ENCODE measurements at places on chromosomes 2 and 18.

DNA sequence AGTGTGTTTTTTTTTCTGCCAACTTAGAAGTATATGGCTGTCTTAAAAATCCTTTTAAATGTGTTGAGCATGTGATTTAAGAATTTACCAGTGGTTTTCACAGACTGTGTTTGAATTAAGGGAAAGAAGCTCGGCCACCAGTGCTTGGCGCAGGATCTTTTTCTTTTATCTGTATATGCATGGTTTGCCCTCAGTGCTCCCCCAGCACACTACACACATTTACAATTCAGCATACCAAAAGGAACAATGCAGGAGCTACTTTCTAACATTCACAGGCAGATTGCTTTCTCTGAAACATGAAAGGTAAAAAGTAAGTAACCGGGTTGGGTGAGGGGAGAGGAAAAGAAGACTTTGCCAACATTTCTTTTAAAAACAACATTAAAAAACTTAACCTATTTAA, 3.9 kb downstream of the SALL3 start:
- no peak for DNase-seq

- no peak for DNase-seq
Observed at GRCh38 chr2:118661179-118661578, 186.3 kb downstream of the EN1 start.

- DNase-seq = peak; percentile 29
Observed at GRCh38 chr2:151423760-151424159, 14.1 kb downstream of the RIF1 start.

GRCh38 chr18:29326214-29326613, 1149.3 kb upstream of the CDH2 start:
- DNase-seq = no peak

Data from activated CD4-positive, alpha-beta T cell treated with anti-CD3 and anti-CD28 coated beads for 4 hours (primary cell).